HFFc6 (cell line): ENCODE measurements at places on chromosomes 5 and 9. TPM values are rescaled to one million over a fixed set of nuclear protein-coding genes. Genes with fewer than 3 reads are reported as not detected.
A peak's percentile ranks its signal among the peaks of the same experiment; 100 is the strongest.

Gene SH2D3C
- not detected in 3 replicates for total RNA-seq

Gene CYFIP2
- 10.2 to 16.2 TPM (median 11.1 TPM) in 3 replicates for total RNA-seq

Gene GPR107
- 38.3 to 48.1 TPM (median 45.5 TPM) in 3 replicates for total RNA-seq

DNA sequence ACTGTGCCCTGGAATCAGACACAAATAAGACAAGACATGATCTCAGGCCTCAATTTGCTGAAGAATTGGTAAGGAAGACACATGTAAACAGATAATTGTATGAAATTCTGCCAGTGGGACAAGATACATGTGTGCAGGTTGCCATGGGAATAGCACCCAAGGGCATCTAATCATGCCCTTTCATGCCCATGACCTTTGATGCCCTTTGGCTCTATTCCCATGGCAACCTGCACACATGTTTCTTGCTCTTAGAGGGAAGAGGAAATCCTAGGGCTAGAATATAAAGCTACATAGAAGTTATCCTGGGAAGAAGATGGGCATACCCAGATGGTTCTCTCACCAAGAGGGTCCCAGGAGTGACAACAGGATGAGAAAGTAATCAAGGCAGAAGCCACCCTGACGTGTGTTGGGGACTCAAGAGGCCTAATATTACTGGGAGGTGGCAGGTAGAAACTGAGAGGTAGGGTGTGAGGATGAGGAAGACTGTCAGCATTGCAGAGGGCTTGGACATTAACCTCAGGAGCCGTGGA, 34.4 kb downstream of the P4HA2 start:
- DNase-seq, result no peak

GRCh38 chr5:178304761-178305645, 72.4 kb upstream of the PHYKPL start:
- no peak for DNase-seq

GRCh38 chr5:122442938-122443337, 130.9 kb downstream of the SNCAIP start:
- DNase-seq, result no peak

DNA sequence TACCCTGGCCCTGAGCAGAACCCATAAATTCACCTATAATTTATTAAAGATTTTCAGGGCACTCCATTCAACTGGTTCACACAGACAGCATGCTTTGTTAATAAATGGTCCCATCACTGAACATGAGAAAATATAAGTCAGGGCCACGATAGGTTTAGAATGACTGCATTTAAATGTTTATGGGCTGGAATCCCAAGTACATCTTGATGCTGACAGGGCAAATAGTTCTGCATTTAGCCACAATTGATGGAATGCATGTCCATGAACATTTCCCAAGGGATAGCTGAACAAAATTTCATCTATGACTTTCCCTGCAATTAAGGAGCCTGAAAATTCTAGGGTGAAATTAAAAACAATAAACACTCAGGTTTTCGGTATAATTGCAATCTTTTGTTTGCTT, 124.5 kb downstream of the CAAP1 start:
- no peak for DNase-seq

GRCh38 chr5:72452515-72453245, 54.5 kb downstream of the ZNF366 start:
- DNase-seq, result peak; percentile 58

GRCh38 chr9:111076519-111076918, 38.2 kb upstream of the LPAR1 start:
- no peak for DNase-seq

- DNase-seq, result no peak
These were observed 1035.5 kb upstream of the WWC1 start for GRCh38 chr5:167255926-167256325.

- no peak for DNase-seq
These were observed 22.8 kb downstream of the RGS3 start for GRCh38 chr9:113486327-113486726.
